ENCODE measurements at places on chromosomes 7 and 10.

DNA sequence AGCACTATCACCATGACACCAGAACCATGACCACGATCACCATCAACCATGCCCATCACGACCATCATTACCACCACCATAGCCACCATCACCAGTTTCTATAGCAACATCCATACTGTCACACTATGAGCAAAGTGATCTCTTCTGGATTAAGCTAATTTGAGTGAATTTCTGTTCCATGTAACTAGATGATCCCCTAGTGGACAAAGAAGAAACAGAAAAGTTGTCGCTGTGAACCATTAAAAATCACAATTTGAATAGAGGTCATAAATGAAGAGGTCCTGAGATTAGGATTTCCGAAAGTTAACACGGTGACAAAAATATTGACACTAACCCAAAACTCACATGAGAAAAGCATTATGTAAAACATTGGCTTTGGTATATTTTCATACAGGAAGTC lies 77.6 kb downstream of the CLRN3 start:
- DNase-seq, result no peak

GRCh38 chr7:43495572-43495971 lies 87.3 kb upstream of the STK17A start:
- no peak for DNase-seq

DNA sequence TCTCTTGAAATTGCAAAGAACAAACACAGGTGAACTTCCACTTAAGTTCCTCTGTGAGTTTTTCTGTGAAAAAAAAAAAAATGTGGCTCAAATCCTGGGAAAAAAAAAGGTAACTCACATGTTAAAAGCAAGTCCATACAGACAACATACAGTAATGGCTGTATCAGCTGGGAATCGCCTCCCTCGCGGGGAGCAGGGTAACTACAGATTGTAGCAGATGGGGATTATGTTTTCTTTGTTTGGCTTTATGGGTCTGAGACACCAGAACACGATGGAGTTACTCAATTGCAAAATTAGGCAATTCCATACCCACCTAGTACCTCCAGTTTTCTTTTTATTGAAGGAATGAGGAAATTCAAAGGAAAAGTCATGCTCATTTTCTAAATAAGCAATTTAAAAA lies 42.3 kb downstream of the FEZF1 start:
- DNase-seq, result no peak

DNA sequence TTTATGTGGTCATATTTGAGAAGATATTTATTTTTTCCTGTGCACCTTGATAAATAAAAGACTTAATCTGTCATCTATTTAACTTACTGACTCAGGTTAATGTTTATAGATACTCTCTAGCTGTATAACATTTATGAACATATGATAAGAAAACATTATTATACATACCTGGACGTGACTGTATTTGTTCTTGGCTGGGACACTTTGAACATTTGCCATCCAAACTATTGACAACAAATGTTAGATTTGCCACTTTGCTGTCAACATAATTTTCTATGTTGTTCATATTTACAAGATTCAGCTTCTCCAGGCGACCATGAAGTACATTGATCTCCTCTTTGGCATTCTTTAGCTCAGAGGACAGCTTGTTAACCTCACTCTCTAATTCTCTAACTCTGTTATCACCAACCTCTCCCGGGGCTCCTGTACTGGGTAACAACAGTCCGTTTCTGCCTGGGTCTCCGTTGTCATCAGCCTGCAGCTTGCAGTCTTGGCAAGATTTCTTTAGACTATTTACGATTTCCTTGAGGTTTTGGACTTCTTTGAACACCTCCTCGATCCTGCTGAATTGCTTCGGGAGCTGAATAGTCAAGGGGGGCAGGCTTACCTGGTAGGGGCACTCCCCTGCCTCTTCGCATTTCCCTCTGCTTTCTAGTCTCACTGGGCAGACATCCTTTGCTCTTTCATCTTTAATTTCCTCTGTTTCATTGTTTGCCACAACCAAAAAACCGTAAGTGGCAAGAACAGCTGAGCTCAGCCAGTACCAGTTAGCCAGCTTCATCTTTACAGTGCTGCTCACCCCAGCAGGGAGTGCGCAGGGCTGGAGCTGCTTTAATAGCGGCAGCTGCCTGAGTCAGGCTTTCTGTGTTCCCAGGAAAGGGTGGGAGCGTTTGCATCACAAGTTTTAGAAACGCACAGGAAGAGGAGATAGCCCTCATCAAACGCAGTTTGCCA lies at the start of gene FGL2:
Gene FGL2, minus strand, starts transcription at position 807 of the 954 bp plus-strand sequence. Its CDS starts 26 bp downstream, at position 781.
- peak; percentile 24 for DNase-seq

- DNase-seq, result no peak
Measured at GRCh38 chr10:30018496-30018895, 40.9 kb downstream of the JCAD start.

GRCh38 chr7:127791446-127792189 lies 139.6 kb downstream of the SND1 start:
- peak; percentile 42 for DNase-seq

GRCh38 chr10:33129996-33130386 lies 172.0 kb upstream of the ITGB1 start:
- peak; percentile 86 for DNase-seq

GRCh38 chr10:28556142-28556541 lies 23.2 kb downstream of the WAC start:
- DNase-seq, result no peak

DNA sequence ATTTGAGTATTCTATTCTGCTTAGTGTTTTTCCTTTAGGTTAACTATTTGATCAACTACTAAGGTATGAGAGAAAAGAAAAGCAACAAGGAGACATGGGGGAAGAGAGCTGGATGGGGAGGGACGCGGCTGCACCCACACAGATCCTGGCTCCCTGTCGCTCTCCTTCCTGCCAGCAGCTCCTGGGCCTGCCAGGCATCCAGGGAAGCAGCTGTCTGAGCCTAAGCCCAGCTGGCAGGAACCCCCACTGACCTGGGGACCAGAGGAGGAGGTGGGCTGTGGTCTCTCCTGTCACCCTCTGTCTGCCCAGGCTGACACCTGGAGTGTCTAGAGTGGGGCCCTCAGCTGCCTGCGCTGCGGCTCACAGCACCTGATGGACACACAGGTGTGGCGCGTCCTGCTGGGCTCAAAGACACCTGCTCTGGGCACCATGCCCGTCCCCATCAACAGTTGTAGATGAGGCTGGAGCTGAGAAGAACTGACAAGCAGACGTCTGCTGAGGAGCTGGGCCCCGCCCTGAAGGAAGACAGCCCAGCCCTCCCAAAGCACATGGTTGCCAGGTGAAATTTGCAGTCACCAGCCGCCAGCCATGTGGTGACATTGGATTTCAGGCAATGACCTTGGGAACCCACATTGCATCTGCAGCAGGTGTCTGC lies 207.9 kb downstream of the PLXNA4 start:
- DNase-seq, result no peak

- no peak for DNase-seq
Measured at GRCh38 chr7:105017657-105018365, 3.8 kb downstream of the KMT2E start.

- no peak for DNase-seq
Measured at GRCh38 chr7:151679881-151680612, 160.4 kb upstream of the RHEB start.

DNA sequence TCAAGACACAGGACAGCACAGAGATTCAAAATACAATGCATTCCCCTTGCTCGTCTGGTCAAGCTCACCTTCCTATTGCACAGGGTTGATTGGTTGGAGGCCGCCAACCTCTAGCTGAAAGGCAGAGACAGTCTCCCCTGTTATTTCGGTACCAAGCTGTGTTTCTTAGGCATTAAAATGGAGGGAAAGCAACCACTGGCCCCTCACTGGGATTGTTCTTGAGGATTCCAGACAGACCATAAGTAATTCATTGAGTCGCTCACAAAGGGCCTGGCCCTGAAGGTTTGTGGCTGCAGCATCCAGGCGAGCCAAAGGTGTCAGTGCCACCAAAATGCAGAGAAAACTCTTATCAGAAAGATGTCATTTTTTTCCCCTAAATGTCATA lies 81.2 kb downstream of the PARP12 start:
- DNase-seq, result no peak

GRCh38 chr10:119539359-119539825 lies 3.1 kb downstream of the RGS10 start:
- DNase-seq, result no peak
